ENCODE measurements at places on chromosomes 16 and 17.

GRCh38 chr16:56263711-56264608, 72.7 kb downstream of the GNAO1 start:
- DNase-seq: no peak

DNA sequence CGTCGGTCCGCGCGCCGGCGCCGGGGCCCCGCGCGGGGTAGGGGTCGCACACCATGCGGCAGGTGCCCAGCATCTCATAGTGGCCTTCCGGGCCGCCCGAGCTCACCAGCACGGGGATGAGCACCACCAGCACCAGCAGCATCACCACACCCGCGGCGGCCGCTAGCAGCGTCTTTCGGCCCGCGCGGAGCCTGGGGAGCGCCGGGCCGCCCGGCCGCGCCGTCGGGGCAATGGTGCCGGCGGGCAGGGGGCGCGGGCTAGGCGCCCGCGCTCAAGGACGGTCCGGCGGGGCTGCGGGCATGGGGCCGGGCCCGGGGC, 237 bp downstream of the C1QL1 start:
- no peak for DNase-seq

- DNase-seq: no peak
Observed at GRCh38 chr17:40952661-40953060, 14.1 kb downstream of the KRT39 start.

- DNase-seq: no peak
Observed at GRCh38 chr17:31488982-31489294, 97.5 kb downstream of the RAB11FIP4 start.

- DNase-seq: no peak
Observed at GRCh38 chr16:65200857-65201256, 79.0 kb upstream of the CDH11 start.
